ENCODE measurements at places on chromosomes 6 and 20.

- DNase-seq, result no peak
These were observed 36.4 kb upstream of the HLA-C start for GRCh38 chr6:31308050-31308844.

DNA sequence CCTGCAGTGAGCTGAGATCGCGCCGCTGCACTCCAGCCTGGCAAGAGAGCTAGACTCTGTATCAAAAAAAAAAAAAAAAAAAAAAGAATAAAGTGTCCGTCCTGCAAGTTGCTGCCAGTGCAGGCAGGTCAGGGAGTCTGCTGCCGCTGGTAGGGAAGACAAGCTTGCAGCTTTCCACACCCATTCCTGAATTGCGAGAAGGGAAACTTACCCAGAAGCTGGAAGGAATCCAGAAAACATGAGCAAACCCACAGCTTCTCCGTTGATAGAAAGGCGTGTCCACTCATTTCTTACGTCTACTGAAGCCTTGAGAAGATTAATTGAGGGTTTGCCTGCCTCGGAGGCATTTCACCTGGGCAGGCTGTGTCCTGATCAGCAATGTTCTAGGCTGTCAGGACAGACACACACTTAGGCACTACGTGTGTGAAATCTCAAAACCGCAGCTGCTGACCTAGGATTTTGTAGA is 61.6 kb upstream of the DSP start:
- no peak for DNase-seq

- no peak for DNase-seq
These were observed 293.8 kb downstream of the RFPL4B start for GRCh38 chr6:112640891-112641290.

DNA sequence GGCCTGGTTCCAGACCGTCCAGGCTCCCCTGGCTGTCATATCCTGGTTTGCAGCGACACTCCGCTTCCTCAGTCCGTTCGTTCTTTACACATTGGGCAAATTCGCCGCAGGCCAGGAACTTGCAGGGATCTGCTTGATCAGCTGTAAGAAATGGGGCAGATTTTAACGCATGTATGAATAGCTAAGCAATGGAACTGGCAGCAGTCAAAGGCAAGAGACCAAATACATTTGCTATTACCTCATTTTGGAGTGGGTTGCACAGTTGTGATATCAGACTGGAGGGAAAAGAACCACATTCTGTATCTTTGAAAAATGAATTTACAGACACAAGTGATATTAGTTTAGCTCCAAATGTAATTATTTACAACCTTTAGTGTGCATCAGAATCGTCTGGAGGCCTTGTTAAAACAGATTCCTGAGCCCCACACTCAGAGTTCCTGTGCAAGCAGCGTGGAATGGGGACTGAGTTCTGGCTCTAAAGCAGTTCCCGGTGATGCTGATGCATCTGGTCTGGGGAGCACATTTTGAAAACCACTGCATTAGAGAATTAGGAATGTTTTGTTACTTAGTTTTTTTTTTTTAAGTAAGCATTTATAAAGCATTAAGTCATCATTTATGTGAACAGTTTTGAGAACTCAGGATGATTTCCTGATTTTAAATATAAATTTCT is 141.3 kb downstream of the IMPG1 start:
- DNase-seq, result no peak

DNA sequence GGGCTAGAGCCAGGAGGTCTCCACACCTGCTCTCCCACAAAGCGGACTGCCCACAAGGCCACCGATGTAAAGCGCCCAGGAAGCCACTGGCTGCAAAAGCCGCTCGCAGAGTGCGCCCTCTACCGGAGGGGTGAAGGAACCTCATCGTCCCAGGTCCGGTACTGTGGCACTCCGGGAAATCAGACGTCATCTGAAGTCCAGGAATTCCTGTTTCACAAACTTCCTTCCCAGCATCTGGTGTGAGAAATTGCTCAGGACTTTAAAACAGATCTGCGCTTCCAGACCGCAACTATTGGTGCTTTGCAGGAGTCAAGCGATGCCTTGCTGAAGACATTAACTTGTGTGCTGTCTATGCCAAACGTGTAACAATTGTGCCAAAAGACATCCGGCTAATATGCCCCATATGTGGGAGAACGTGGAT is 115.1 kb upstream of the ARID1B start:
- no peak for DNase-seq

DNA sequence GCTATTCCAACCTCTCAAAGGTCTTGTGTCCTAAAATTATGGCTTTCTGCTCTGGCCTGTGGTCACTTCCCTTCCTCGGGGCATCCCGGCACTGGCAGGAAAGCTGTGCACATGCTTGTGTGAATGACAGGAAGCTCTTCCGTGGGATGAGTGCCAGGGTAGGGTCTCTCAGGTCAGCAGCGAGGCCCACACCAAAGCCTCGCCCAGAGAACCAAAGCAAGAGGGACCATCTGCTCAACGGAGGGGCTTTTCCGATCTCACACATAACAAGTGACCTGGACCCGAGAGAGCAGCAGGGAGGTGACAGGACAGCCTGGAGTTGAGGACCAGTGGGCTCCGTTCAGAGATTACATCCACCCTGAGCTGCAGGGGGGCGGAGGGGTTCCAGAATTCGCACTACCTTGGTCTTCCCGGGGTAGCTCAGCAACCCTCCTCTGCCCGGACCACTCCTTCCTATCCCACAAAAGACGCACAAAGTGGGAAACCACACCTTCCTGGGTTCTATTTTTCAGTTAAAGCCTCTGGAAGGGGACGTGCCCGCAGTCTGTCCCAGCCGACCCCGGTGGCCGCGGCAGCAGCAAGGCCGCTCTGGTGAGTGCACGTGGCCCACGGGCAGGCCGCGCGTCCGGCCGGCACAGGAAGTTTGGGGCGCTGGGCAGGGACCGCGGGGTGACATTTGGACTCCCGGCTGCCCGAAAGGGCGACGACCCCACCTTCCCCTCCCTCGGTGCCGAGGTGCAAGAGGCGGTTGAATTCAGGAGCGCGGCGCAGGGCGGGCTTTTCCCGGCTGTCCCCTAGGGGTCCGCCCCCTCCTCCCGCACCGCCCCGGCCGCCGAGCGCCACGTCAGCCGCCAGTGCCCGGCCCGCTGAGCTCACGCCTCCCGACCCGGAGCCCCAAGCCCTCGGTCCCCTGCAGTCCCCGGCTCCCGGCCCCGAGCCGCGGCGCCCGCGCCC is 988 bp downstream of the TXNDC5 start:
- DNase-seq, result no peak

GRCh38 chr20:38219006-38219950 is 41.3 kb downstream of the KIAA1755 start:
- DNase-seq, result no peak

- no peak for DNase-seq
These were observed 45.8 kb upstream of the FAM184A start for GRCh38 chr6:119124079-119124824.

- no peak for DNase-seq
These were observed 2.8 kb upstream of the SLC17A5 start for GRCh38 chr6:73656531-73657145.

GRCh38 chr6:19070520-19070919 is 683.4 kb downstream of the RNF144B start:
- no peak for DNase-seq

- peak; percentile 48 for DNase-seq
These were observed 128.6 kb upstream of the FAM83B start for GRCh38 chr6:54717849-54718455.

DNA sequence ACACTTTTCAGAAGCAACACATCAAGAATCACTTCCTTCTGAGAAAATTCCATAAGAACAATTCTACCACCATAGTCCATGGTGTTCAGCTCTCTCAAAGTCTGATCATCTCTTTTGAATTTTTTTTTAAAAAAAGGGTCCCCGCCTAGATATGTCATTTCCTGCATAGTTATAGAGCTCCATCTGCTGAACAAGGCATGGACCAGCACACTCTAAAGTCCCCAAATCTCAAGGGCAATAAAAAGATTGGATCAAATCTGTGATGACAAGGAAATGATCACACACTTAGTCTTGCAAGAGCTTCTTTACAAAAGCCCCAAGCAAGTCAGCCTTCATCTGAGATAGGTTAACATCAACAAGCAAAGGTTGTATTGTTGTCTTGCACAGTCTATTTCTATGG is 100.7 kb upstream of the STMND1 start:
- no peak for DNase-seq

- DNase-seq, result no peak
These were observed 28.1 kb downstream of the RAMACL start for GRCh38 chr6:166558156-166559005.
